ENCODE measurements at places on chromosomes 4 and X.

DNA sequence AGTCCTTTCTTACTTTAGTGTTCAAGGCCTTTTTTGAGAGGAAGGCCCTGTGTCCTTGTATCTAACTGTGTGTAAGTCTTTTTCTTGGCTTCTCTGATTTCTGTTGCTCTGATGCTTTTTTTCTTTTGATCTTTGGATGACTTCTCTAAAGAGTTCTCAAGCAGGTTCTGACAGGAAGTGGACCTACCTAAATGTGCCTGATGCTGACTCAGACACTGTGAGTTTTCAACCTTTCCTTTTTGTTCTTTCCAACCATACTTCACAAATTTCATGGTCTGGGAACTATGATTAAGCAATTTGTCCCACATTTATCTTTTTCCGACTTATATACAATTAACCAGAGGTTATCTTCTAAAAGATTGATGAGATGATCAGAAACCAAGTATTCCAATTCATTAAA, 96.5 kb downstream of the SYTL5 start:
- no peak for DNase-seq

DNA sequence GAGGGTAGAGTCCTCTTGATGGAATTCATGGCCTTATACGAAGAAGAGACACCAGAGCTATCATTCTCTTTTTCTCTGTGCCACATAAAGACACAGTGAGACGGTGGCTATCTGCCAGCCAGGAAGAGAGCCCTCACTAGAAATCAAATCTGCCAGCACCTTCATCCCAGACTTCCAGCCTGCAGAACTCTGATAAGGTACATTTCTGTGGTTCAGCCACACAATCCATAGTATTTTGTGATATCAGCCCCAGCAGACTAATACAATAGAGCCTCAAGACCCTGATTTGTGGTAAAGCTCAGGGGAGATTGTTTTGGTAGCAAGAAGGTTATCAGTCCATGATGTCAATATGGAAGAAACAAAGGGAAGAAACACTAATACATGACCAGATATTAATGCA, 1213.2 kb downstream of the NLGN4X start:
- DNase-seq = no peak

DNA sequence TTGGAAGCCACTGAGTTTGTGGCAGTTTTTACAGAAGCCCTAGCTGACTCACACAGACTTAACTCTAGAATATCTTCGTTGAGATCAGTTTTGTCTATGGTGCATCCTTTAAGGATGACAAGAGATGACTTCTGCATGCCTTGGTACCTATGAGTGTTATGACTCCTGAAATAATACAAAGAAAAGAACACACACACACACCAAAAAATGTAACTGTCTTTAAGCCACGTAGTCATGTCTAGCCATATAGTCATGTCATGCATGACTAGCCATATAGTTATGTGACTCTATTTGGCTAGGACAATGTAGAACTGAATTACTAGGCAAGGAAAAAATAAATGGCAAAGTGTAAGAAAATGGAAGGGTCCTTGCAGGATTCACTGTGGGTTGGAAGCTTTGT, 447.8 kb downstream of the NLGN4X start:
- no peak for DNase-seq

GRCh38 chr4:145406970-145407369, 74.7 kb upstream of the SMAD1 start:
- no peak for DNase-seq

DNA sequence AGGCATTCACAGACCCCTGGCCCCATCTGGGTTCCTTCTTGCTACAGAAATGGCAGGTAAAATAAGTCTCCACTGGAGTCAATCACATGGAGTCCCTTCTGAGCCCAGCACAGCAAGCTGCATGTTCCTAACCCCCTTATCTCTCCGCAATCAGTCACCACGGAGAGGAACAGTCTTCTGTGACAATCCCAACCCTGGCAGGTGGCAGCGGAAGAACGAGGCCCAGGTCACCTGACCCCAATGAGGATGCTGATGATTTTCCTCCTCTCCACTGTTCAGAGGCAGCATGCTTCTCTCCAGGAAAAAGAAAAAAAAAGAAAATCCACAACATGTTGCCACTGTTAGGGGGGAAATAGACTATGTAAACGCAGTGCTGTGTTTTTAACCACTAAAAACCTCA, 50.1 kb downstream of the TSPAN5 start:
- DNase-seq = no peak

DNA sequence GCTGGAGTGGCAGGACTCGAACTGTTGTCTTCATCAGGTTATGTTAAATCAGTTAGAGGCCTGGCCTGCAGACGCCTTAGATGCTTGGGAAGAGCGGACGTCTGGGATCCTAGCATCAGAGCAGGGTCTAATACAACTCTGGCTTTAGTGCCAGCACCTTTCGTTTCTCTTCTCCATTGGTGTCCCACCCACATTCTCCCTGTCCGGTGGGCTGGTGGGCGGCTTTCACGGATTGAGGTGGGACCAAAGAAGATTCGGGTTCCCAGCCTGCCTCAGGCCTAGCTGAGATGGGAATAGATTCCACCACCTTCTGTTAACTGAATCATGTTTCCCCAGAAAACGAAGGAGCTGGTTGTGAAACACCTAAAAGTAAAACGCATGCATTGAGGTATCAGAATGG, 939 bp downstream of the PDK3 start:
- DNase-seq = peak; percentile 18

DNA sequence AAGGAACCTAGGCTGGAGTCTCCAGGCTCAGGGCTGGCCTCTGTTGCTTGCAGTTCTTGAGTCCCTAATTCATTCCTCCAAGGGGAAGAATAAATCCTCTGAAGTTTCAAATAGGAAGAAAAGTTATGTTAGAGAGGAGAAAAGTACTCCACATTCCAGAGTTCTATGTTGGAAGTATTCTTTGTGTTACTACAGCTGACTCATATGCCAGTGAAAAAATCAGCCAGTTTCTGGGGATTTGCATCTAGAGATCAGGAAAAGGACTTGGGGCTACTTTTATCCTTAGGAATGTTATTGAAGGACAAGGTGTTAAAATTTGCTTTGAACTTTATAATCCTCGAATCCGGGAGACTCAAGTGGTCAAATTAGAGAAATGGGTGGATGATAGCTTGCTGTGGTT, 11.7 kb upstream of the NUDT9 start:
- DNase-seq = no peak

DNA sequence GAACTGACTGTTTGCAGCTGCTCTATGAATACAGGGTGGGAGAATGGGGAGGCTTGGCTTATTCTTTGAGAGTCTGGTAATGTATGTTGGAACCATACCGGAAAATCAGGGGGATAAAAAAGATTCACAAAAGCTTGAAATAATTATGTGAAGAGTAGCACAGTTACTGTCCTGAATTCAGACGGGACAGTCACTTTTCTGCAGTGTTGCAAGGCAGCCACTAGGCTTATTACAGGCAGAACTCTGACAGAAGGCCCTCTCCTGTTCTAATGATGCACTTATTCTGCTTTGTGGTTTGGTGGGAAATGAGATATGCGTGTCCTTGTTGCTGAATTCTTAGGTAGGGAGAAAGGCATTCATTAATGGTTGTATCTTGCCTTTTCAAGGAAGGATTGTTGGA, 37.2 kb downstream of the GUCY1B1 start:
- DNase-seq = peak; percentile 53

GRCh38 chr4:3760346-3760745, 5.8 kb upstream of the ADRA2C start:
- no peak for DNase-seq

- no peak for DNase-seq
Measured at GRCh38 chr4:168751263-168752225, 254.7 kb downstream of the PALLD start.
